ENCODE measurements at places on chromosomes 2 and 18. TPM values are rescaled to one million over a fixed set of nuclear protein-coding genes. Genes with fewer than 3 reads are reported as not detected.

MPHOSPH10 gene
- 42.3 TPM for total RNA-seq

CNGA3 gene
- not detected for total RNA-seq

- no peak for DNase-seq
- H3K4me3 ChIP-seq, result no peak overlapping the region
- H3K27me3 ChIP-seq, result 0 out of 2 replicates have a peak, but pooled peaks cover 2% of the 10 kb centered on the region
- H3K36me3 ChIP-seq, result no peaks in the 10 kb centered on the region
Measured at GRCh38 chr2:237573721-237574415, 7.5 kb downstream of the PRLH start.

DNA sequence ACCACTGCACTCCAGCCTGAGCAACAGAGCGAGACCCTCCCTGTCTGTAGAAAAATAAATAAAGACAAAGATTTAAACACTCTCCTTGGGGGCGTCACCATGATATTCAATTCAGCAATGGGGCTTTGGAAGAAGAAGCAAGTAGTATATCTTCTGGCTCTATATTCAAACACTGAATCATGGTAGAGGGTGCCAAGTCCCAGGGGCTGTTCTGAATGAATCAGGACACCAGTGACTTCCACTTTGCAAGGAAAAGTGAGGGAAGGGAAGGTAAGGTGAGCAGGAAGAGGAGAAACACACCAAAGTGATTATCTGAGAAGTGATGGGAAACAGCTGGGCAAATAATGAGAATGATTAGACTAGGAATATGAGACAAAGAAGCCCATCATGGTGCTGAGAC, 80.5 kb downstream of the AAK1 start:
- H3K4me3 ChIP-seq, result no peak overlapping the region
- H3K36me3 ChIP-seq, result no peaks in the 10 kb centered on the region
- H3K4me1 ChIP-seq, result peaks cover 5% of the 10 kb centered on the region

GRCh38 chr2:196275646-196276352, 104.4 kb upstream of the STK17B start:
- peaks cover 27% of the 10 kb centered on the region for H3K4me1 ChIP-seq
- DNase-seq, result no peak
- peak overlapping the region; percentile 61 for H3K27ac ChIP-seq
- H3K27me3 ChIP-seq, result no peaks in the 10 kb centered on the region

SCYGR2 gene
- total RNA-seq, result not detected

DNA sequence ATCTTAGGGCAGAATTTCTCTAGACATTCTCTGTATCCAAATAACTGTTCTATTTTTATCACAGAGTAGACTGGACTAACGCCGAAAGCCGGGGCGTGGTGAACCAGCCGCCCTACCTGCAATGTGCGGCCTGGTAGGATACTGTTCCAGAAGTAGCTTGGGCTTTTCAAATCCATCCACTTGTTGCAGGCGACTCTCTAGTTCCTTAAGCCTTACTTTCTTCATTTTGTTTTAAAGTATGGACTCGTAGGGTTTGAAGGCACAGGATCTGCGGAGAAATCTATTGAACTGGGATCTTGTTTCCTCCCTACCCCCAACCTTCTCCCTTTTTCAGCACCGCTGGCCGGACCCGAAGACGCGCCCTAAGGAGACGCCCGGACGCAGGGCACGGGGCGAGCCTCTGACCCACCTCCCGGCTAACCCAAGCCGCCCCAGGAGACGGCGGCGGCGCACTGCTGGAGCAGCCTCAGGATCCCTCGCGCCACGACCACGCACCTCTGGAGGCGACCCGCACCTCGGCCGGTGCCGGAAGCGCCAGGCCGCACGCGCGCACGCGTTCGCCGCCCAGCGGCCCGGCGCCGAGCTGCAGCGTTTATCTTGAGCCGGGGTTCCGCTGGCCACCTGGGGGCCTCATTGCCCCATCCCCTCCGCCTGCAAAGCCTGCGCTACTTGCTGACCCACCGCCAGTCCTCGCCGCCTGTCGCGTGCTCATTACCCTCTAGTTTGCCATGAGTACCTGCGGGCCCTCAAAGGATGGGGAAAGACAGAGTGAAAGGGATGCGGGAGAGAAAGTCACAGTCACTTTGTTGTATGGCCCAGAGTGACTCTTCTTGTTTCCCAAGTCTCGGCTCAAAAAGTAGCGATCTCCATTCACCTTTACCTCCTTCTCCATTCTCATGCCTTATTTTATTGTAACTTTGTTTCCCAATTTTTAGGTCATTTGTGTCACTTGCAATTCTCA, at the start of gene METTL5:
METTL5 (minus strand) TSS at position 533 of the 961 bp plus-strand sequence; CDS start at position 225, 308 bp downstream.
- DNase-seq, result peak; percentile 20
- H3K27ac ChIP-seq, result peak within 1 kb of the TSS; percentile 62
- 0 out of 2 replicates have a peak, but pooled peaks cover 3% of the 10 kb centered on the region for H3K36me3 ChIP-seq
- H3K27me3 ChIP-seq, result no peaks in the 10 kb centered on the region

EMILIN2 gene
- 18.4 TPM for total RNA-seq

KRTCAP3 gene
- total RNA-seq, result 2.2 TPM

NGEF gene
- not detected for total RNA-seq

DNA sequence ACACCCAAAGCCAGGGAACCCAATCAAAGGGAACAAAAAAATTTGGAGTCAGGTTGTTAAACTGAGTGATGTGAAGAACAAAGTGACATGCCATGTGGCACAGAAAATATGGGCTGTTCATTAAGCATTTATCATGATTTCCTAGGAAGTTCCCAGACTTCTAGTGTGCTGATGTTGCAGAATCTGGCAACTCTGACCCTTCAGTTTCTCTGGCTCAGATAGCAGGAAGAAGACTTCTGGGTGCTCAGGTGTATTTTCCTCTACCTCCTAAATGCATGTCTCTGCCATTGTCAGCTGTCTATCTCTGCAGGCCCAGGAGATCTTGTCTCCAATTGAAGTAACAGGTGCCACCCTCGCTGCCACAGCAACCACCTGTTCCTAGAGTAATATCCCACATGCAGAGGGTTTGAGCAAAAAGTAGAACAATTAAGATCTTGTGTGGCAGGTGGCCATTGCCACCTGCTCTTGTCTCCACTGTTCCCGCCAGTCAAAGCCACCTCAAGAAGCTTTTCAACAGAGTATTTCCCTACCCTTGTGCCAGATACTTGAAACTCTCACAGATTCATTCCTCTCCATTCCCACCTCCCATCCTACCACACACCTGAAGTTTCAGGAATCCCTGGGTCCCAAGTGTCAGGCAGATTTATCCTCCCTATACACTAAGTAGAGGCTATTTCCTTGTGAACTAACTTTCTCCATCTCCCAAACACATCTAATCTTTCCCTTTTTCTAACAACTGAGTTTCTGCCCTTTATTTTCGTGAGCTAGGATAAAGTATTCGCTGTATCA, 533.7 kb upstream of the CHAC2 start:
- no peak overlapping the region for H3K27ac ChIP-seq
- H3K27me3 ChIP-seq, result no peaks in the 10 kb centered on the region
- no peak overlapping the region for H3K4me3 ChIP-seq

DNA sequence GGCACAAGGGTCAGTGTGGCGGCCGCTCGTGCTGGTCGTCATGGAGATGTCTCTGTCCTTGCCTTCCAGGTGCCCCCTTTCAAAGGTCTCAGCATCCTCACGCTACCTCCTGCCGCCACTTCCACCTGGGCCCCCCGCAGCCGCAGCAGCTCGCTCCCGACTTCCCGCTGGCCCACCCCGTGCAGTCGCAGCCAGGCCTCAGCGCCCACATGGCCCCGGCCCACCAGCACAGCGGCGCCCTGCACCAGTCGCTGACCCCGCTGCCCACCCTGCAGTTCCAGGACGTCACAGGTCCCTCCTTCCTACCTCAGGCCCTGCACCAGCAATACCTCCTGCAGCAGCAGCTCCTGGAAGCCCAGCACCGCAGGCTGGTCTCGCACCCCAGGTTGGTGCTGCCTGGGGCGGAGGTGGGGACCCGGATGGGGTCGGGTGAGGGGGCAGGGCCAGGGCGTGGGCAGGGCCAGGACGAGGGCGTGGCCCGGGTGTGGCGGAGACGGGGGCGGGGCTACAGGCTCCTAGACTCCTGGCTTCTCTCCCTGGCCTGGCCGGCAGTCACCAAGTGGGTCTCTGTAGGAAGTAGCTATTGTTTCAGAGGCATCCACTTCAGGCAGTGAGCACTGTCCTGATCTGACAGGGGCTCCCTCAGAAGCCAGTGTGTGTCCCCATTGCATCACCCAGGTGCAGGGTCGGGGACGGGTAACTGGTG, 223.7 kb downstream of the LOXHD1 start:
- H3K27me3 ChIP-seq, result peaks cover 3% of the 10 kb centered on the region
- H3K4me3 ChIP-seq, result no peak overlapping the region
- DNase-seq, result no peak
- no peaks in the 10 kb centered on the region for H3K36me3 ChIP-seq
- H3K27ac ChIP-seq, result no peak overlapping the region

- no peaks in the 10 kb centered on the region for H3K27me3 ChIP-seq
- H3K4me1 ChIP-seq, result no peaks in the 10 kb centered on the region
- H3K36me3 ChIP-seq, result no peaks in the 10 kb centered on the region
- H3K27ac ChIP-seq, result no peak overlapping the region
Measured at GRCh38 chr18:60698901-60699300, 326.3 kb upstream of the MC4R start.

C2orf80 gene
- total RNA-seq, result not detected

DNA sequence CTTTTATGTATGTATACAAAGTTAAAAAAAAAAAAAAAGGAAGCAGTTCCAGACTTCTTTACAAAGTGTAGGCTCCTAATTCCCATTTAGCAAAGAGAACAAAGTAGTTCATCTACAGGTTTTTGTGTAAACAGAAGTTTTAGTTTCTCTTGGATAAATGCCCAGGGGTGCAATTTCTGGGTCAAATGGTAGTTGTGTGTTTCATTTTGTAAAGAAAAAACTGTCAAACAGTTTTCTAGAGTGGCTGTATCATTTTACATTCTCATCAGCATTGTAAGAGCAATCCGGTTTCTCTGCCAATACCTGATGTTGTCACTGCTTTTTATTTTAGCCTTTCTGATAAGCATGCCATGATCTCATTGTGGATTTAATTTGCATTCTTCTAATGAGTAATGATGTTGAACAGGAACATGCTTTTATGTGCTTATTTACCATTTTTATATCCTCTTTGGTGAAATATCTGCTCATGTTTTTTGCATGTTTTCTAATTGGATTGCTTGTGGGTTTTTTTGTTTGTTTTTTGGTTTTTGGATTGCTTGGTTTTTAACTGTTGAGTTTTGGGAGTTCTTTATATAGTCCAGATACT, 16.6 kb upstream of the PSME4 start:
- H3K27me3 ChIP-seq, result no peaks in the 10 kb centered on the region
- DNase-seq, result no peak
- no peaks in the 10 kb centered on the region for H3K36me3 ChIP-seq
- H3K4me1 ChIP-seq, result no peaks in the 10 kb centered on the region

FASTKD2 gene
- 32.1 TPM for total RNA-seq

- peak overlapping the region; percentile 34 for H3K27ac ChIP-seq
- no peak for DNase-seq
- H3K27me3 ChIP-seq, result no peaks in the 10 kb centered on the region
- H3K4me1 ChIP-seq, result peaks cover 18% of the 10 kb centered on the region
- no peaks in the 10 kb centered on the region for H3K36me3 ChIP-seq
- H3K4me3 ChIP-seq, result peak overlapping the region; percentile 16
Measured at GRCh38 chr18:23583071-23583865, 3.0 kb downstream of the NPC1 start.

GRCh38 chr2:88074854-88075292, 7.2 kb downstream of the SMYD1 start:
- no peaks in the 10 kb centered on the region for H3K27me3 ChIP-seq
- H3K4me1 ChIP-seq, result no peaks in the 10 kb centered on the region
- H3K27ac ChIP-seq, result no peak overlapping the region
- no peak for DNase-seq
- no peak overlapping the region for H3K4me3 ChIP-seq
- H3K36me3 ChIP-seq, result no peaks in the 10 kb centered on the region

DNA sequence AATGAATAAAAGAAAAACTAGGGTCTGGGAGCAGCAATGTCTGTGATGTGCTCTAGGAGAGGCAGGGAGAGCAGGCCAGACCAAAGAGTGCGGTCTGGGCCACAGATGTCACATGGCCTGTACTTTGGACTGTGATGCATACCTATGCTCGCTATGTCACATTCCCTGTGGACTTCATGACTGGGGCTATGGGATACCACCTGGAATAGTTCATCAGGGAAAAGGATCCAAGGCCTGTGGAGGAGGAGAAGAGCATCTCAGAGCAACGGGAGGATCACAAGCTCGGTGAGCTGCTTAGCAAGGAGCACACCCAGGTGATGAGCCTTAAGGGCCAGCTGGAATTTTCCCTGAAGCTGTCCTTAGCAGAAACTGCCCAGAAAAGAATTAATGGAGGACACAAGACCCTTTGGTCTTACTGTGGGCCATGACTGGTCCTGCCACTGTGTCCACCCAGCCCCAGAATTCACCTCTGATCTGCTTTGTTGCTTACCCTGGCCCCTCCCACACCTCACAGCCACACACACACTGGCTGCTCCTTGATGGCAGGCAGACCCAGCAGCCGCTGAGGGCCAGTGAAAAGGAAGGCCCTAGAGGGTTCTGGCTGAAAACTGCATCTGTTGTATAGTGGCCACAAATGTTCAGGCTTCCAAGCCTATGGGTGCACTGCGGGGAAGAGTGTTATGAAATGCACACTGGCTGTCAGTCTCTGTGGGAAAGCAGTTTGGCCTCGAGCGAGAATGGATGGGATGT, 25.3 kb upstream of the GCC2 start:
- H3K4me3 ChIP-seq, result no peak overlapping the region
- H3K36me3 ChIP-seq, result no peaks in the 10 kb centered on the region
- H3K4me1 ChIP-seq, result no peaks in the 10 kb centered on the region
- no peak overlapping the region for H3K27ac ChIP-seq

DNA sequence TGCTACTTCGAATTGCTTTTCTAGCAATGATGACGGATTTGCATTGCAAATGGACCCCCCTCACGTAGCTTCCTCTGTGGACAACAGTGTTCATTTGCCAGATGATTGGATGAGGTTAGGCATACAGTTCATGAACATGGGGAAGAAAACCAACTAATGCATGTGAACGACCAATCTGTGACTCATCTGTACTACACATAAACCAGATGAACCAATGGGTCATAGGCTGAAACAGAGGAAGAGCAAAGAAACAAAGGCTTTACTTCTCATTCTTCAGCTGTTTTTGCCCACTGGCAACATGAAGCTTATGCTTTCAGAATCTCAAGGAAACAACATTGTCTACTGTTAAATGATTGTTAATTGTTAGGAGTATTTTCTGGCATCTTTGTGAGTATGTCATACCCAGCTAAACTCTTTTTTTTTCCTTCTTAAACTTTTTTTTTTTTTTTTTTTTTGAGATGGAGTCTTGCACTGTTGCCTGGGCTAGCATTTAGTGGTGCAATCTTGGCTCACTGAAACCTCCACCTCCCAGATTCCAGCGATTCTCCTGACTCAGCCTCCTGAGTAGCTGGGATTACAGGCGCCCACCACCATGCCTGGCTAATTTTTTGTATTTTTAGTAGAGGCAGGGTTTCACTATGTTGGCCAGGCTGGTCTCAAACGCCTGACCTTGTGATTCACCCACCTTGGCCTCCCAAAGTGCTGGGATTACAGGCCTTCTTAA, 35.5 kb downstream of the EFEMP1 start:
- no peaks in the 10 kb centered on the region for H3K4me1 ChIP-seq
- no peak for DNase-seq
- no peak overlapping the region for H3K4me3 ChIP-seq
- H3K27me3 ChIP-seq, result no peaks in the 10 kb centered on the region
- no peaks in the 10 kb centered on the region for H3K36me3 ChIP-seq

- 0 out of 2 replicates have a peak, but pooled peaks cover 2% of the 10 kb centered on the region for H3K27me3 ChIP-seq
- no peak overlapping the region for H3K27ac ChIP-seq
- H3K4me3 ChIP-seq, result no peak overlapping the region
- H3K36me3 ChIP-seq, result no peaks in the 10 kb centered on the region
- H3K4me1 ChIP-seq, result no peaks in the 10 kb centered on the region
Measured at GRCh38 chr2:129301431-129301913, 678.0 kb upstream of the RAB6C start.

GRCh38 chr2:190535586-190535985, 1.1 kb upstream of the NEMP2 start:
- no peaks in the 10 kb centered on the region for H3K36me3 ChIP-seq
- peaks cover 12% of the 10 kb centered on the region for H3K4me1 ChIP-seq
- peak overlapping the region; percentile 83 for H3K4me3 ChIP-seq

Data from GM12878 (cell line).